NCI-H524 (cell line): ENCODE measurements at places on chromosomes 2 and 18.

DNA sequence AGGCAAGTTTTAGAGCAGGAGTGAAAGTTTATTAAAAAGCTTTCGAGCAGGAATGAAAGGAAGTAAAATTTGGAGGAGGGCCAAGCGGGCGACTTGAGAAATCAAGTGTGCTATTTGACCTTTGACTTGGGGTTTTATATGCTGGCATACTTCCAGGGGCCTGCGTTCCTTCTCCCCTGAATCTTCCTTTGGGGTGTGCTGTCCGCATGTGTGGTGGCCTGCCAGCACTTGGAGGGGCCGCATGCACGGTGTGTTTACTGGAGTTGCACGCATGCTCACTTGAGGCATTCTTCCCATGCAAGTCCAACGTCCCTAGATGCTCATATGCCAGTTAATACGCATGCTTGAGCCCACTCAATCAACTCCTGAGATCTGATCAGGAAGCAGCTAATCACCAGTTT, 78.3 kb upstream of the MAP4K4 start:
- no peak for DNase-seq

- DNase-seq = no peak
Measured at GRCh38 chr2:47096451-47096850, 58.7 kb downstream of the STPG4 start.

DNA sequence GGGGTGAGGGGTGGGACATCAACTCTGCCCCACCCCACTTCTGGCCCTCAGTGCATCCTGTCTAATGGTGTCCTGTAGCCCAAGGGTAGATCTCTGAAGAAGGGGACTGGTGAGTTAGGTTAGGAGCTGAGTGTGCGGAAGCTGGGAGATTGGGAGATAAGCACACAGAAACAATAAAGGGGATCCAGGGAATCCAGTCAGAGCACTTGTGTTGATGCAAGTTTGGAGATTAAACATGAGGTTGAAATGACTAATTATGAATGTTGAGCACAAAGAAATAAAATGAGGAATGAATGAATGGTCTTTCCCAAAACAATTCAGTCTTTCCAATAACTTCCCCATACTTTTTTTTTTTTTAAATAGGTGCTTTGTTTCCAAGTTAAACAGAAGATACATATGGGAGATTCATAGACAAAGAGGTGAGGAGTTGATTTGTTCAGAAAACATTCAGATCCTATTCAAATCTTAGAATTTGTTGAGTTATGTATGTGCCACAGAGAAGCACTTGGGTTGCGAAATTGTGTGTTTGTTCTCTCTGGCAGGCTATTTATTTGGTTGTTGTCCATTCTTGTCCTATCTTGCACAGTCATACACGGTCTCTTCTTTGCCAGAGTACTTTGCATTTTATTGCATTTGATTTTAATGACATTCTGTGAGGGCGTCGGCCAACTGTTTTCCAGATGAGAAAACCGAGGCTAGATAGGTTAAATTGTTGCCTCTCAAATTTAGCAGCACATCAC, 31.6 kb upstream of the NABP1 start:
- no peak for DNase-seq

- DNase-seq = no peak
Measured at GRCh38 chr2:233679196-233679595, 2.5 kb upstream of the UGT1A7 start.

DNA sequence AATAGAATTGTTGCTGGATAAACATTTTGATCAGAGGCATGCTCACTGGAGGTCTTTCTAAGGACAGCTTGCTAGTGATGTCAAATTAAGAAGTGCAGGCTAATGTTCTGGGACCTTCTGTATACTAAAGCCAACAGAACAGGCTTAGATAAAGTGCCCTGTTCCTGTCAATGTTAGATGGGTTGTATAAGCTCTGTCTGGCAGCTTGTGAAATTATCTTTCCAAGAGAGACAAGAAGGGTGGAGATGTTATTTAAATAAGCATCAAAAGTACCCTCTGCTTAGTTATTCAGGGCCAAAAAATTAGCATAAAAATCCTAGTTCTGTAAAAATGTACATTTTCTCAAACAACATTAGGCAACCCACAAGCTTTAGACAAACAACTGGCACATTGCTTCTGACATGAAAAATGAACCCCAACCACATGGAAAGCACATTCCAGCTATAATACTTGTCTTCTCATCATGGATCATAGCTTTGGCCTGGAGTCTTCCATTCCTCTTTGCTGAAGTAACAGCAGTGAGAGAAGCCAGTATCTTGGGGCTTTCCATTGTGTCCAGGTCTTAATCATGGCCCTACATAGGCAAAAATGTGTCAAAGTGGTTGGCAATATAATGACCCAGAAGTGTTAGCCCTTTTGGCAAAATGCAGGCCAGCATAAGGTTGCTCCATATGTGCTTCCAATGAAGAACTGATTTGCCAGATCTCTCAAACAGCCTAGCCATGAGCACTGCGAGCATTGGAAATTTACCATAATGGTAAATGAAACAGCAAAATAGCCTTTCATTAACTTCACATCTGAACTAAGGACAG, 478.1 kb upstream of the ZNF804A start:
- no peak for DNase-seq

- no peak for DNase-seq
Measured at GRCh38 chr2:80300954-80301353, 3.6 kb downstream of the LRRTM1 start.
